ENCODE measurements at places on chromosomes 2 and 18.

DNA sequence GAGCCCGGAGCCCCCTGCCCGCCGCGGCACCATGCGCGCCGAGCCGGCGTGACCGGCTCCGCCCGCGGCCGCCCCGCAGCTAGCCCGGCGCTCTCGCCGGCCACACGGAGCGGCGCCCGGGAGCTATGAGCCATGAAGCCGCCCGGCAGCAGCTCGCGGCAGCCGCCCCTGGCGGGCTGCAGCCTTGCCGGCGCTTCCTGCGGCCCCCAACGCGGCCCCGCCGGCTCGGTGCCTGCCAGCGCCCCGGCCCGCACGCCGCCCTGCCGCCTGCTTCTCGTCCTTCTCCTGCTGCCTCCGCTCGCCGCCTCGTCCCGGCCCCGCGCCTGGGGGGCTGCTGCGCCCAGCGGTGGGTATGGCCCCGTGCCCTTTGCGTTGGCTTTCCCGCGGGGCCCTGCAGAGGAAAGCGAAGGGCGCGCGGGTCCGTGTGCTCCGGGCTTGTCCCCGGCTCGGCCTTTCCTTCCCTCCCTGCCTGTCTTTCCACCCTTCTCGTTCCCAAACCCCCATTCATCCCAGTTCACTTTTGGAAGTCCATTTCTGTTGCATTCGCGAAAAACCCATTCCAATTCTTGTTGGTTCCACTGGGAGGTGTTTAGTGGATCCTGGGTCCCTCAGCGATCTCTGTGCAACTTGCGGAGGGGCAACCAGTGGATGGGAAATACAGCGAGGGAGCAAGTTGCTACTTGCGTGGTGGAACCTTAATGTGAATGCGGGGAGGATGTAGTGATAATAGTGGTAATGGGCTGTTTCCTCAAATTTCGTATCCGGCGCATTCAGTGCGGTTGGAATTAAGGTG lies 599 bp downstream of the ADAM23 start:
- DNase-seq = peak; percentile 64

DNA sequence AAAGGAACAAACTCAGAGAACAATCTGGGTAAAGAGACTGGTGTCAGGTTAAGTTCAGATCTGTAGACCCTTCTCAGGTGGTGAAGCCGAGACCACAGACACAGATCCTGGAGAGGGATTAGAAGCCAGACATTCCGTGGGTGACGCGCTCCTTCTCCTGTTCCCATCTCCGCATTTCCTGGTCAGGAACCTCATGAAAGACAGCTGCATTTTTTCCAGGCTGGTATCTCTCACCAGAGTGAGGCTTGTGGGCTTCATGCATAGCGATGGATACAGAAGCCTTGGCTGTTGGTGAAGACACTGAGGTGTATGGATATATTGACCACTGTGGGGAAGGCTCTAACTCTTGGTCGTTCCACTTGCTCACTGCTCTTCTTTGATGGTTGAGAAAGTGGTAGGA lies 152.6 kb downstream of the FAM210A start:
- DNase-seq = no peak

DNA sequence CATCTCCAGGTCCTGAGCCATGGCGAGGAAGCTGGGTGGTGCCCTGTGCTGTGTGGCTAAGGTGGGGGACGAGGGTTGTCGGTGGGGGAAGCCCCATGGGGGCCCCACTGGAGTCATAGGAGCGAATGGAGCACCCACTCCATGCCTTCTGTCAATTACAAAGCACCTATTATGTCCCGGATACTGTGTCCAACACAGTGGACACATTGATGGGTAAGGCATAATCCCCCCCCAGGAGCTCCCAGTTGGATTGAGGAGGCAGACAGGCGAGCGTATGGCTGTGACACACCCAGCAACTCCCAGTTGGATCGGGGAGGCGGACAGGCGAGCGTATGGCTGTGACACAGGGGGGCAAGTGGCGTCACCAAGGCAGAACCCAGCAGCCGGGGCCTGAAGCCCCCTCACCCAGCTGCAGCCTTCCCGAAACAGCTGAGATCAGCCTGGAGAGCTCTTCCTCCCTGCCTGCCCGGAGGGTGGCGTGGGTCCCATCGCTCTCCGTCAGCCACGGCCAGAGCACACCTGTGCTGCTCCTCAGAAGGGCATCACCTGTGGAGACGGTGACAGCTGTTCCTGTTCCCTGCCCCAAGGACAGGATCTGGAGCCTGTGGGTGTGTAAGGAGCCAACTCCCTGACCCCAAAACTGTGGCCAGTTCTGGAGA lies 69.6 kb downstream of the HPCAL1 start:
- DNase-seq = no peak

DNA sequence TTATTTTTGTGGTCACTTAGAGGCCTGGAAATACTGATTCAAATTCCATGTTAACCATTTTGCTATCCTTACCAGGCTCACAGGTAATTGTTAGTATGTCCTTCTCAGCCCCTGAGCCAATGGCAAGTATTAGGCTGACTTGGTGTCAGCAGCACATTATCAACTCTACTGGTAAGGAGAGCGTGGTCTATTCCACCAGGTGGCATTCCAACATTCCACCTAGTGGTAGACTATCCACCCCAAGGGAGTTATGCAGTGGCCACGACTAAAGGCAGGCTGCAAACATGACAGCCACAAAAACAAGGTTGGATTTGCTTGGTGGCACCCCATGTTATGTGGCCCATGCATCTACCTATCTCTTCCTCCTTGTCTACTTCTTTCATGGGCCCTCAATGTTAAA lies 31.8 kb upstream of the GCC2 start:
- DNase-seq = peak; percentile 10

DNA sequence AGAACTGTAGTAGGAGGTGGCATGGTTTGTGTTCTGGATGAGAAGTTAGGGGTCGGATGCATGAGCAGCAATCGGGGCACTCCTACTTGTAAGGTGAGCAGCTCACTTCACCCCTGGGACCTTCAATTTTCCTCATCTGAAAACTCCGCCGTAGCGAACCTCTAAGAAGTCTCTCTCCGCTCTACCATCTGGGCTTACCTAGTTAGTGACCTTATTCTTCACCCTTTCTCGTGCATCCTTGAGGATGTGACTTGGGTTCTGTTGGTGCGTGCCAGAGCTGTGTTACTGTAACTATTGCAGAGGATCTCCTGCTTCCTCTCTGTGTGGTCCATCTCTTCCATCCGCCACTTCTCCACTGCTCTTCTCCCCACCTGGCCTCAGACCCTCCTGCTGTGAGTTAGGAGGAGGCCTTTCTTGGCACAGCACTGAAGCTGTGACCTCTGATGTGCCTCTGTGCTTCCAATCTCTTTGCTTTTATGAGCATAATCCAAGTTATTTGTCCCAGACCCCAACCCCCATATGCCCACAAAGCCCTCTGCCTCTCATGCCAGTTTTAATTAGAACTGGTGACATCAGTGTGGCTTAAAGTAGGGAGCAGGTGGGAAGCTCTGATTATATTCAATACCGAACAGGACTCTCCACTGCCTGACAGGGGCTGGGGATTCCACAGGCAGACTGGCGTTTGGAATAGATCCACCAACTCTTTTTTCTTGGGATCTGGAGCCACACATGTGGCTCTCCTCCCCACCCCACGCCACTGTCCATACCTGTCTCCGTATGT lies 178.4 kb downstream of the BCL2 start:
- DNase-seq = no peak

DNA sequence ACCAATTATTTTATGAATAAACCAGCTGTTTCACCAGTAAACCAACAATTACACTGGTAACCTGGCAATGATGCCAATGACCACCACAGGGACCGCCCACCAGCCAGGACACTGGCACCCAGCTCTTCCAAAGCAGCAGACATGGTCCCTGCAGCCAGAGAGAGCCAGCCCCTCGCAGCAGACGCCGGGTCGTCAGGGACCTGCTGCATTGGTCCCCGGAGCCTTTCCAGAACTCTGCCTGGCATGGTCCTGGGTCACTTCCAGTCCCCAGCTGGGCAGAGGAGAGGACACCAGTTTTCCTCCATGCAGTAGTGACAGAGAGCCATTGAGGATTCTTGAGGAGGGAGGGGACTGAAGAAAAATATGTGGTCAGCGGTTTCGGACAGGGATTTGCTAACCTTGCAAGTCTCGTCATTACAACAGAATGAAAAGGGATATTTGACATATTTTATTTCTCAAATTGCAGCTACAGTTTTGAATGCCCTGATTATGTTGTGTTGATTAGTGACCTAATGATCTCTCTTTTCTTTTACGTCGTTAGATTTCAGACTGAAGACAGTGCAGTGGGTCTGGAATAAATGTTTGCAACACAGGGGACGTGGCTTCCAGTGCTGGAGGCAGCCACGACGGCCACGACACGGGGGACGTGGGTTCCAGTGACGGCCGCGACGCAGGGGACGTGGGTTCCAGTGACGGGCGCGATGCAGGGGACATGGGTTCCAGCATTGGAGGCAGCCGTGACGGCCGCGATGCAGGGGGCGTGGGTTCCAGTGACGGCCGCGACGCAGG lies 154.5 kb downstream of the TPO start:
- DNase-seq = no peak

GRCh38 chr2:102726128-102727087 lies 35.4 kb upstream of the TMEM182 start:
- no peak for DNase-seq

DNA sequence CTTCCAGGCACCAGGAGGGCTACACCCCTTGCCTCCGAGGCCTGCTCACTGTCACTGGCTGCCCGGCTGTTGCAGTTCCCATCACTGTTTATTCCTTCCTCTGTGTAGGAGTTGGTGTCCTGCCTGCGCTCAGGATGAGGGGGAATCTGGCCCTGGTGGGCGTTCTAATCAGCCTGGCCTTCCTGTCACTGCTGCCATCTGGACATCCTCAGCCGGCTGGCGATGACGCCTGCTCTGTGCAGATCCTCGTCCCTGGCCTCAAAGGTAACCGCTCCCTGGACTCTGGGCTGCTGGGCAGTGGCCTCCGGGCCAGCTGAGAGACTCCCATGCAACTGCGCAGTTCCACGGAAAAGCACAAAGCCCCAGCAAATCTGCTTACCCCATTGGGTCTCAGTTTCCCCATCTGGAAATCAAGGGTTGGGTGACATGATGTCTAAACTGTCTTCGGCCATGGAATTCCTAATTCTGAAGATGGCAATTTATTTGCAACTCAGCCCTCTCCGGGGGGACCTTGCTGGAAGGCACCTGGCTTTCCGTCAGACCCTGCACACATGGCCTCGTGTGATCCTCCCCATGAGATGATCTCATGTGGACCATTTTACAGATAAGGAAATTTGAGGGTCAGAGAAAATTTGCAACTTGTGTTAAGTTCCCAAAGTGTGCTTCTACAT lies 9.4 kb downstream of the COLEC11 start:
- peak; percentile 93 for DNase-seq

- no peak for DNase-seq
These were observed 371.4 kb downstream of the OSR1 start for GRCh38 chr2:18987016-18987415.

- no peak for DNase-seq
These were observed 137.2 kb upstream of the KLHL14 start for GRCh38 chr18:32909798-32910561.

DNA sequence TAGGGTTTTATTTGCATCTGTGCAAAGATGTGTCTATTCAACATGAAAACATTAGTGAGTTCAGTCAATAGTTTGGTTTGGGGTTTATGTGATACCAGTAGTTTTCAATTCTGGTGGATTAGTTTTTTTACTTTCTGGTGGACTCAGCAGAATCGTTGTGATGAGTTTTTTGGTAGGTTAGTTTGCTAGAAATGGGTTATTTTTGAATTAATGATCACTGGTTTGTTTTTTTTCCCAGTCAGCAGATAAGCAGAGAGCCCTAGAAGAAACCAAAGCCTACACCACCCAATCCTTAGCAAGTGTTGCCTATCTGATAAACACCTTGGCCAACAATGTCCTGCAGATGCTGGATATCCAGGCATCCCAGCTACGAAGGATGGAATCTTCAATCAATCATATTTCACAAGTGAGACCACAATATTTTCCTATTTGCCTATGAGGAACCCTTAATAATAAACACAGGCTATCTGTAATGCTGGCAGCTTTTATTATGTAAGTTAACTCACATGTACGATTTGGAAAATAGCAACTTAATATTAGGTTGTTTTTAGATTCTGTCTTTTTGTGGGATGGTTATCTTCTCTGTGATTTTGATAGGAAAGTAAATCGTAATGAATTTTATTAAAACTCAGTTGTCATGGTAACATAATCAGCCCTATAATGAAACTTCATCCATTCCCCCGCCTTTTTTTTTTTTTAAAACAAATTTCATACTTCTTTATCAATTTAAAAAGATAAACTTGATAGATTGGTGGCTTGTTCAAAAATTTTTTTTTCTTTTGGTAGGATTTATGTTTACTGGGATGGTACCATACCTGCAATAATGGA lies 38.7 kb downstream of the ABI2 start:
- no peak for DNase-seq

GRCh38 chr18:8912348-8913326 lies 189.9 kb upstream of the NDUFV2 start:
- no peak for DNase-seq

DNA sequence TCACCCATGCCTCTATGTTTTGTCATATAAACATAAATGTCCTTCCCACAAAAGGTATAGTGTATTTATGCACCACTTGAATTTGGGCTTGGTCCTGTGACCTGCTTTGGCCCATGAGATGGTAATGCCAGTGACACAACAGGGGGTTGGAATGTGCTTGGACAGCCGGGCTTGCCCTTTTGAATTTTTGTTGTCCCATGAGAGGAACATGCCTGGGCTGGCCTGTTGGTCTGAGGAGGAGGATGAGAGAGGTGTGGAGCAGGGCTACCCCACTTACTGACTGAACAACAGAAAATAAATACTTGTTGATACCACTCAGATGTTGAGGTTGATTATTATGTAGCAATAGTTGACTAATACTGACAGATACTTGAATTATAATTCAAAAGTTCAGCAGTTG lies 63.2 kb upstream of the TCF4 start:
- no peak for DNase-seq

DNA sequence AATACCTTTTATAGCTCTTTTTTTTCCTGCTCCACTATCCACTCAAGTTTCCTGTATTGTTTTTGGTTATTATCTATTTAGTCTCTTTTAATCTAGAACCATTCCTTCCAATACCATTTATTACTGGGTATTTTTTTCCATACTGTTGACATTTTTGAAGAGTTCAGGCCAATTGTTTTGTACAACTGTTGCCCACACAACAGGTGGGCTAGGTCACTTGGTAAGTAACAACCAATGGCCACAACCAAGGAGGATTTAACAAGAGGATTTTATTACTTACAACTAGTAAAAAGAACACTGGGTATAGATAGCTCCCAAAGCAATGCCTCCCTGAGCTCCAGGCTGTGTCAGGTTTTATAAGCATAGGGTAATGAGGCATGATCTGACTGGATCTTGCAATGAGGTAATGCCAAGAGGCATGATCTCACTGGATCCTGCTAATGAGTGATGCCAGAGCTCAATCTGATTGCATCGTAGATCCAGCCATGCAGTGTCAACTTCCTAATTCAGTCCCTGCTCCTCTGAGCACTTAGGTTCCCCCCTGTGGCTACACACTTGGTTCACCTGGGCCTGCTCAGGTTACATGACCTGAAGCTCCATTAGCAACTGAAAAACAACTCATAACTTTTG lies 7.1 kb upstream of the CEP68 start:
- no peak for DNase-seq
